ENCODE measurements at places on chromosomes 1 and 21.

DNA sequence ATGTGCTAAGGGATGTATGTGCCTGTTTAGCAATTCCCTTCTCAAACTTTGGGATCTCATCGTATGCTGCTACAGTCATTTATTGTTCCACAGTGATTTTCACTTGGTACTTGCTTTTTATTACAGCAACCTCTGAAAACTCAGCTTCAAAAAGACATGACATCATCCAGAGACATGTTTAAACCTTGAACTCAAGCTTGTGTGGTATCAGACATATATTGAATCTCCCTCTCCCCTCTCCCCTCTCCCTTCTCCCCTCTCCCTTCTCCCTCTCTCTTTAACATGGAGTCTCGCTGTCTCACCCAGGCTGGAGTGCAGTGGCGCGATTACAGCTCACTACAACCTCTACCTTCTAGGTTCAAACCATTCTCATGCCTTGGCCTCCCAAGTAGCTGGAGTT is 19.5 kb upstream of the TUT4 start:
- DNase-seq: no peak

- no peak for DNase-seq
Measured at GRCh38 chr1:90778486-90778885, 61.4 kb upstream of the BARHL2 start.

GRCh38 chr1:50644447-50645105 is 221.3 kb upstream of the DMRTA2 start:
- no peak for DNase-seq

GRCh38 chr1:167197236-167197635 is 23.4 kb upstream of the POU2F1 start:
- no peak for DNase-seq

DNA sequence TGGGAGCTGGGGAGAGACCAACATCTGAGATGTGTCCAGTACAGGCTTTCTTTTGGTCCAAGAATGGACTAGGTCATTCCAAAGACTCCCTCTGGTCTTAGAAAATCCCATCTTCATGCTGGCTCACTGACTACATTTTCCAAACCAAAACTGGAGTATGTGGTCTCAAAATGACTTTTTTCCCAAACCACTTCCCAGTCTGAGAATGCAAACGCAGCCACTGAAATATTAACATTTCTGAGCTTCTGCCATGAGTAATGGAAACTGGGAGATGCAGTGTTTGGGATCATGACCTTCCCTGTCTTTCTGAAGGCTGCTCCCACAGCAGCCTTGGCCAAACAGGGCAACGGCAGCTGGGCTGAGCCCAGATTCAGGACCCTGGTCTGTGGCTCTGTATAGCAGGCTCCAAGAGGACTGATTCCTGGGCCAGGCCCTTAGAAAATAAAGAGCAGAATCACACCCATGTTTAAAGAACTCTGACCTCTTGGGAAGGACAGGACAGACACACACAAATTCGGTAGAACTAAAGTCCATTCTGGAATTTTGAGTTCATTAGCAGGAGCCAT is 62.1 kb upstream of the CNTN2 start:
- DNase-seq: no peak

All from stimulated activated CD4-positive, alpha-beta T cell treated with anti-CD3 and anti-CD28 coated beads, TNF-alpha, amount 100 ng/mL, for 1 hour (primary cell).